ENCODE measurements at places on chromosomes 5 and 9. TPM values are rescaled to one million over a fixed set of nuclear protein-coding genes. Genes with fewer than 3 reads are reported as not detected.

DNA sequence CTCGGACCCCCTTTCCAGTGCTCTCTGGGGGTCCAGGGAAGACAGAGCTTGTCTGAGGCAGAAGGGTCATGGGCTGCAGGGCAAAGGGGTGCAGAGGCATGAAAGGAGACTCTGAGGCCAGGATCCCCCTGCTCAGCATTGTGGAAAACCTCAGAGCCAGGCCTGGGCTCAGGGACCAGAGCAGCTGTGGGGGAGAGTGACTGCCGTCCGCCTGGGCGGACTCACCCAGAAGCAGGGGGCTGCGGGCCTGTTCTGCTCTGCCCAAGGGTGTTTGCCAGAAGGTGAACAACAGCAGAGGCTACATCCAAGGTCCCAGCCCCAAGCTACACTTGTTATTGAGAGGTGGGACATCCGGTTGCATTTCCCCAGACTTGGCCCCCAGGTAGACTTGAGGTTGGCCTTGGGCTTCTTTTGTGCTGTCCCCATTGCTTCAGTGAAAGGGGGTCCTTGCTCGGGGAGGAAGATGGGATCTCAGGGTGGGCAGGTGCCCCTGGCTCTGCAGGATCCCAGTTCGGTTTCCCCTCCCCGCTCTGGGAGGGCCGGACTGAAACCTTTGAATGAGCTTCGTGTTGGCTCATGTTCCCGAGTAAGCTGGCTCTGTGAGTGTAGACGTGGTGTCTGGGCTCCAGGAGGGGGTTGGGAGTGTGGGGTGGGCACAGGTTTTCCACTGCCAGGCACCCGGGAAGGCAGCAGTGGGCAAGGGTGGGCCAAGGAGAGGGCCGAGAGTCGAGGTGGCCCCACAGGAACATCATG lies 92.1 kb downstream of the COL5A1 start:
- DNase-seq: no peak

GRCh38 chr5:59055745-59056448 lies 473.0 kb downstream of the RAB3C start:
- no peak for DNase-seq

ENTPD8 gene
- polyA plus RNA-seq: 5.0 TPM

CCDC192 gene
- polyA plus RNA-seq: not detected

TLX3 gene
- not detected for polyA plus RNA-seq
